ENCODE measurements at places on chromosomes 11 and 22.
A peak's percentile ranks its signal among the peaks of the same experiment; 100 is the strongest.

GRCh38 chr11:126743628-126744027 lies 256.9 kb downstream of the KIRREL3 start:
- DNase-seq, result no peak

- peak; percentile 60 for DNase-seq
Measured at GRCh38 chr11:75399344-75400145, at the start of gene RPS3. RPS3 (plus strand) TSS chr11:75399518; CDS start chr11:75399548, 30 bp downstream.

- DNase-seq, result no peak
Measured at GRCh38 chr22:42078469-42079318, 806 bp upstream of the SMDT1 start.

DNA sequence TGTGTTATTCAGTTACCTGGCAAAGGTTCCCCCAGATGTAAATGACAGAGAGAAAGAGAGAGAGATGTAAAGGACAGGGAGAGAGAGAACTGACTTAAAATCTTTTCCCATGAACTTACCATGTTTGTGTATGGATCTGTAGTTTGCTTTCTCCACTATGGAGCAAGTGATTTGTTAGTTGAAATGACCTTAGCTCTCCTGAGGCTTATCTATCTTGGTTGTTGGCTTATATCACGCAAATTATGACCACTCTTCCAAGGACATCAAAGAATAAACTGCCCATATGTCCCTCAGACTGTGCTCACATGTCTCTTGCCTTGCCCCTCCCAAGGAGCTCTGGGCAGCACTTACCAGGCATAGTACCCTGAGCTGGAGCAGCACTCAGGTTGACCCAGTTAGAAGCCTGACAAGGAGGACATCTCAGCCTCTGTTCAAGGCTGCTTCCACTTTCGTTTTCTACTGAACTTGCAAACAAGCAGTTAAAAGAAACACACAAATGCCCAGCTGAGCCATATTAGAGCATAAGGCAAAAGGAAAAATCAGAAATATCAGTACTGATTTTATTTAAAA lies 95.3 kb upstream of the RCN1 start:
- no peak for DNase-seq

DNA sequence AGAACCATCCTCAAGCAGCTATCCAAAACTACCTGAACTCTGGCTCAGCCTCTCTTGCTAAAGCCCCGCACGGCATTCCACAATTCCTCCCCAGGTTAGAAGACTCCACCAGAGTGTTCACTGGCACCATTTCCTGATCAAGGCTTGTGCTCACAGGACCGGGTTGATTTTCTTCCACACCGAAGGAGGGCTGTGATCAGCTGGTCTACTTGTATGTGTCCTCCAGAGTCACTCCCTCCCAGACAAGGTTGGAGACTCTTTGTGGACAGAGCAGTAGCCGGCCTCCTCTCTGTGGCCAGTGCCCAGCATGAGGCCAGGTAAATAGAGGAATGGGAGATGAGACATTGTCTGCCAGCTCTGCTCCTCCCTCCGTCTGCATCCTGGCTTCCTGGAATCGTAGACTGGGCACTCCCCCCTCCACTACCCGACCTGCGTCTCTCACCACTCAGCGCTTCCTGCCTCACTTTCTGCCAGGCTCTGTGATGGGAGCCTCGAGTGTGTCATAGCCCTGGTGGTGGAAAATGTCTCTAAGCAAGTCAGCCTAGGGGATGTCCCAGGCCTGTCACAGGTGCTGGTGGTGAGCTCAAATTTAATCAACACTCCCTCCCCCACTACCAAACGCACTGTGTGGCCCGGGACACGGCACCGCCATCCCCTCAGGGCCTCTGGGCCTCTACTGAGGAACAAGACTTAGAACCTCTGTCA lies 12.5 kb upstream of the TMPRSS6 start:
- no peak for DNase-seq

DNA sequence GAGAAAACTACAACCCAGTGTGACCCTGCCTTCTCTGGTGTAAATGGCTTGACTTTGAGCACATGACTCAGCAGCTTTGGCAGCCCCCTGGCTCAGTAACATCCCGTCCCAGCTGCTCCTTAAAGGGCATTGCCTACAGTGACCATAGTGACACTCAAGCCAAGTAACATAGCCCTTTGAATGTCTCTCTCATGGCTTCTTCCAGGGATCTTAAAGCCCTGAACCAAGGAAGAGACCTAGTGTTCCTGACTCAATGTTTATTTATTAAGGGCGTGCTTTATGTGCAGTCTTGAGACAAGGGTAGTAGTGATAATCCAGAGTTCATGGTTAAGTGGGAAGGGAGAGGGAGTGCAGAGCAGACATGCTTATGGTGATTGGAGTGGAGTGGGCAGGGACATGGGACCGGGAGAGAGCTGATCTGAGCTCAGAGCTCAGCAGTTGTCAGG lies 125.7 kb downstream of the PARVA start:
- DNase-seq, result no peak

DNA sequence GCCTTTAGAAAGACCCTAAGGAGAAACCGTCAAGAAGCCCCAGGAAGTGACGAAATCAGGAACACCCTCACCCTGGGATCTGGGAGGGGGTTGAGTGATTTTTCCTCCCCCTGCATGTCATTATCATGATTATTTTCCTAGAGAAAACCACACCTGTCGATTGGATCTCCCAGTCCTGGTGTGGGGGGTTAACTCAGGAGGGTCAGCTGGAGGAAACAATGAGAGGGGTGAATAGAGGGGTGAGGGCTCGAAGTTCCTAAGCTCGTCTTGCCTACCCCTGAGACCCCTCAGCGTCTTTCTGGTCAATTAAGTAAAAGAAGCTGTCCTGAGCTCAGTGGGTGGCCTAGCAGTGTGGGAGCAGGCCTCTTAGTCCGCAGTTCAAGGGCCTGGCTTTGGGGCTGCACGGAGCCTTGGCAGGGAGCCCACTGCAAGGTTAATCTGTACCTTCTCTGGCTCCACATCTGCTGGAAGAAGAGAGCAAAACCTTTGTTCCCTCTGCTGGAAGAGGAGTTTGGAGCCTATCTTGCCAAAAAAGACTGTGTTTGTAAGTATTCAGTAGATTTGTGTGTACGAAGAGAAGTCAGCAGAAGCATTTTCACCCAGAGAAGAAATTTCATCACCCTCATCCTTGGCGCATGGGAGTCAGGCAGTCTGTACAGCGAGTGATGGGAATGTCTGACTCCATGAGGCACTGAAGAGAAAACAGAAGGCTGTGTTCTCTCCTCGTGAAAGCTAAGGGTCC lies 34.2 kb upstream of the FTH1 start:
- no peak for DNase-seq

- no peak for DNase-seq
Measured at GRCh38 chr11:85697747-85698146, 11.8 kb upstream of the CCDC89 start.

- DNase-seq, result no peak
Measured at GRCh38 chr11:67027483-67027930, 4.6 kb downstream of the SYT12 start.

- DNase-seq, result no peak
Measured at GRCh38 chr11:92443199-92443598, 218.6 kb downstream of the FAT3 start.

GRCh38 chr11:104957280-104957679 lies 11.1 kb downstream of the CASP4 start:
- DNase-seq, result no peak

- no peak for DNase-seq
Measured at GRCh38 chr22:22442928-22443709, 65.4 kb downstream of the ZNF280B start.

GRCh38 chr22:39655831-39656230 lies 85.3 kb downstream of the CACNA1I start:
- no peak for DNase-seq

- DNase-seq, result no peak
Measured at GRCh38 chr22:20553947-20554741, 46.7 kb downstream of the MED15 start.

- no peak for DNase-seq
Measured at GRCh38 chr11:46918083-46918787, at the start of gene LRP4. LRP4 (minus strand) TSS chr11:46918550; CDS start chr11:46918379, 171 bp downstream.

DNA sequence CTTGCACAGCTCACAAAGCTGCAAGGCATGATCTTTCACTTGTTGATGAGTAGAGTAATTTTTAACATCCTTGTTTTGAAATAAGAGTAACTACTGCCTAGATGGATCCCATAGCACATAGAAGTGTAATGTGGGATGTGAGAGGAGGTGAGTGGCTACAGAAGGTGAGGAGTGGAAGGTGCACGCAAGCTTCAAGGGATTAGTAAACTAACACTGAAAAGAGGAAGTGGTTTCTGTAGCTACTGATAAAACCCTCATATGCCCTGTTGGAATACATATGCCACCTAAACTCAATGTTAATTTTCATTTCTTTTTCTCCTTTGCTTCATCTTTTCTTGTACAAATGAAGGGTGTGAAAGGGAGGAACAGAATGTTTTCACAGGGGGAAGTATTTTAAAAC lies 22.0 kb upstream of the CTSC start:
- DNase-seq, result no peak

DNA sequence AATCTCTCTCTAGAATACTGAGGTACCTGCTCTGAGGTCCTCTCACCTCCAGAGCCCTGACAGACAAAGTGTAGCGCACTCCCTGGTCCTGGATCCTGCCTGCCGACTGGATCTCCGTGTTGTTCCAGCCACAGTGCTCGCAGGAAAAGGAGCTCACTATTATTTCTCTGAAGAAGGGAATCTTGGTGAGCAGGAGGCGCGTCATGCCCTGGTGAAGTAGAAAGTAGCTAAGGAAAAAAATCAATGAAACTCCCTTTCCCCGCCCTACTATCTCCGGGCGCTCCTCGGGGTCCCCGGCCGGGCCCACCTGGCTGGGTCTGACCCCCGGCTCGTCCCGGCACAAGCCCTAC lies 412 bp downstream of the ZPR1 start:
- no peak for DNase-seq

GRCh38 chr22:22520667-22521602 lies 865 bp upstream of the ZNF280A start:
- DNase-seq, result no peak

- no peak for DNase-seq
Measured at GRCh38 chr22:29727131-29727523, 7.3 kb downstream of the CABP7 start.

DNA sequence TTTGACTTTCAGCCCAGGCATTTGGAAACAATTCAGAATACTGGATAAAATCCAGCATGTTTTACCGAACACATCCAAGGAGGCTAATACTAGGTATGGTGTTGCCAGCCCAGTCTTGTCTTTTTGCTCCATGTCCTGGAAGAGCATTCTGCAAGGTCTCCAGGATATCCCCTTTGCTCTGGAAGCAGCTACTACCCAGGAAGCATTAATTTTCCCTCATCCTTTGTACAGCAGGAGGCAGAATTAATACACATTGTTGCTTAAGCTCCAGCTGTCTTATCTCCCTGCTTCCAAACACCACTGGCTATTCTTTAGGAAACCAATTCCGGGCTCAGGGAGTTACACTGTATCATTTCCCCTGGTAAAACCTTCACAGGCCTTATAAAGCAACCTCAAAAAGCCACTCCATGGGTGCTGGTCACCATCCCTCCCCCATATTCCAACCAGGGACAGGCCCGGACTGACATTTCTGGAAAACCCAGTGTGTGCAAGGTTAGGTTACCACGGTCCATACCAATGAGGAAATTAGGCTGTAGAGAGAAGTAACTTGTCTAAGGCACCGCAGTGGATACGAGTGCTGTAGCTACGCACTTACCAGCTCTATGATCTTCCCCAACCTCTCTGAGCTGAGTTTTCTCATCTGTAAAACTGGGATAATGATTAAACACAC lies 1.5 kb upstream of the UBASH3B start:
- no peak for DNase-seq

DNA sequence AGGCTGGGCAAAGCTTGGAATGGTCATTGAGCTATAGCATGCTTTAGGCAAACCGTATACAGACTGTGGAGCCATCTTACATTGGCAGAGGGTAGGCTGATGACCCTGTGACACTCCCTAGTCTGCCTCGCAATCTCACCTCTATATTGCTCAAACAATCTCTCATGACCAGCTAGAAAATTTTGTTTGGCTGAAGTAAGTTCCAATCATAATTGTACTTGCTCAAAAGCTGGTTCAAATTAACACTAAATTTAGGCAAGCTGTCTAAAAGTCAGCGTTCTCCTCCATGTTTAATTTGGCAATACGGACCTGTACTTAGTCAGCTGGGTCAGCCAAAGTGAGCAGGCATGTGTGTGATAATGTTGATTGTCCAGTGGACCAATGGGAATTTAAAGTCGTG lies 133.0 kb downstream of the SWAP70 start:
- DNase-seq, result no peak

GRCh38 chr11:93972790-93973189 lies 48.4 kb upstream of the HEPHL1 start:
- no peak for DNase-seq

All from non-pigmented ciliary epithelial cell (primary cell).